ENCODE measurements at places on chromosomes 7 and 10.

- no peak for DNase-seq
Observed at GRCh38 chr10:43205681-43206390, 61.0 kb downstream of the RASGEF1A start.

- no peak for DNase-seq
Observed at GRCh38 chr10:89637113-89637512, 7.9 kb downstream of the PANK1 start.

- no peak for DNase-seq
Observed at GRCh38 chr7:106421181-106421762, 136.5 kb upstream of the NAMPT start.

DNA sequence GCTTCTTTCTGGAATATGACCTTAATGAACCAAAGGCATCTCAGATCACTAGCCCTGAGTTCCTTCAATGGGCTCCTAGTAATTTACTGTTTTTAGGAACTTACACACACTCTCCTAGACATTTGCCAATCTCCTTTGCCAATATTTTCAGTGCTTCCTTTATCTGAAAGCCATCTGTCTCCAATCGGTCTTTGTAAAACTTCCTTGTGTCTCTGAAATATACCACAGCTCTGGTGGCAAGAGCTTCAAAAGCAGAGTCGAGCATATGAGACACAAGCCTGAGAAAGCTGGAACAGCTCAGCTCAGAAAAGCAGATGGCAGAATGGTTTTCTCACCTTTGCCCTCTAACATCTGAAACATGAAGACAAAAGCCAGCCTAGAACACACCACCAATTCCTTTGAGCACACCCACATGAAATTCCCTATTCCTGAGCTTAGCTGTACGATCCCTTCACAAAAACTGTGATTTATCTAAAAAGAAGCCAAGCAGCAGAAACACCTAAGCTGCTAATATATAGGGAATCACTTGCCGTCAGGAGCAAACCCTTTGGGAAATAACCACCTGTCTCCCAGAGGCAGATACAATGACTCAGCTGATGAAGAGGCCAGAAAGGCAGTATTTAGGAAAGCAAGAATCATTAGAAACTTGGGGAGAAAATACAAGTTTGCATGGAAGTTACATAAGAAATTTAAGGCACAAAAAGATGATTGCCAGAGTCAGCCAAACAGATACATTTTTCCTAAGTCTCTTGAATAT lies 70.2 kb upstream of the ANK3 start:
- DNase-seq: no peak
